ENCODE measurements at places on chromosomes 2 and 18.

DNA sequence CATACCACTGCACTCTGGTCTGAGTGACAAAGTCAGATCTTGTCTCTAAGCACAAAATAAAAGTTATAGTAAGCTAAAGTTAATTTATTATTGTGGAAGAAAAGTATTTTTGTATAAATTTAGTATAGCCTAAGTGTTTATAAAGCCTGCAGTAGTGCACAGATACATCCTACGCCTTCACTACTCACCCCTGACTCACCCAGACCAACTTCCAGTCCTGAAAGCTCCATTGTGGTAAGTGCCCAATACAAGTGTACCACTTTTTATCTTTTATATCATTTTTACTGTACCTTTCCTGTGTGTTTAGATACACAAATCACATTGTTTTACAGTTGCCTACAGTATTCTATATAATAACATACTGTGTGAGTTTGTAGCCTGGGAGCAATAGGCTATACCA lies 57.5 kb downstream of the UBE2E3 start:
- peak; percentile 34 for DNase-seq

GRCh38 chr2:174336501-174337336 lies 2.0 kb downstream of the SP9 start:
- DNase-seq: no peak

DNA sequence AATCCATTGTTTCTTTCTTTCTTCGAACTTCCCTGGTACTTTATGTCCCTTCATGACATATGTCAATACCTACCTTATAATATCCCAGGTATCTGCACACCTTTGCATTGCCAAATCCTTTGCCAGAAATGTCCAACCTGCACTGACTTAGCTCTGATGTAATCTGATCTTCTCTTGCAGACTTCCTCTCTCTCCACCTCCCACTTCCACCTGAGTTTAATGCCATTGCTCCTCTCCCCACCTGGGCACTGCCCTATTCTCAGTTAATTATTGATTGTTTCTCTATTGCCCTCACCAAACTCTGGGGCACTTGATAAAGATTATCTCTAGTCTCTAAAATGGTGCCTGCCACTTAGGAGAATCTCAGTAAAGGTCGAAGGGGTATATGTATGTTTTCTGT lies 23.0 kb downstream of the ARHGAP15 start:
- no peak for DNase-seq

DNA sequence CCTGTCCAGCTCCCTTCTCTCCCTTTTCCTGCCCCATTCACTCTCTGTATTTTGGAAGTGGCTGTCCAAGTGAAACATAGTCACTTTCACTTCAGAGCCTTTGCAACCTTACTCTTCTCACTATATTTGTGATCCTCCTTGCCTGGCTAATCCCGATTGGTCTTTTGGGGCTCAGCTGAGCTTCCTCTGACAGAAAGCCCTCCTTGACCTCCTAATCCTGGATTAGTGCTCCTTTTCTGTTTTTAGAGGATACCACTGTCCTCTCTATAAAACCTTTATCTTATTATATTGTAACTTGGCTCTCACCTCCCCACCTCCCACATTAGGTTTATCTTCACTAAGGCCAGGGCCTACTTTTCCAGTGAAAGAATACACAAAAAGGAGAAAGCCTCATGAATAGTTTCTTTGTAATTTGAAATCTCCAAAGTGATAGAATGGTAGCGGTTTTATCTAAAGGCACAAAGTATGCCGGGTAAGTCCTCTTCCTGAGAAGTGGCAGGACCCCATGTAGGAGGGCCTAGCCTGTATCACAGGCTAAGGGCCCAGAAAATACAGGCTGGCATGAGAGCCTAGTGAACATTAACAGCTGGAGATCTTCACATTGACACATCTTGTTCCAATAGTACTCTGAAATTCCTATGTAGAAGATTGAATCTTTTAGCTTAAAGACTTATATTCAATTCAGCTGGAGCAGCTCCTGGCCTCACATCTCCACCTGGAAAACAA lies 83.1 kb upstream of the GAREM1 start:
- no peak for DNase-seq

Data from fibroblast of pulmonary artery (primary cell).